ENCODE measurements at places on chromosomes 5 and 9.

GRCh38 chr9:110114859-110115201, 93.1 kb downstream of the C9orf152 start:
- DNase-seq: no peak

GRCh38 chr9:98943682-98944056, at the start of gene COL15A1:
TSS of gene COL15A1 (plus strand) at chr9:98943907. CDS start at chr9:98944062, 155 bp downstream.
- DNase-seq: no peak

DNA sequence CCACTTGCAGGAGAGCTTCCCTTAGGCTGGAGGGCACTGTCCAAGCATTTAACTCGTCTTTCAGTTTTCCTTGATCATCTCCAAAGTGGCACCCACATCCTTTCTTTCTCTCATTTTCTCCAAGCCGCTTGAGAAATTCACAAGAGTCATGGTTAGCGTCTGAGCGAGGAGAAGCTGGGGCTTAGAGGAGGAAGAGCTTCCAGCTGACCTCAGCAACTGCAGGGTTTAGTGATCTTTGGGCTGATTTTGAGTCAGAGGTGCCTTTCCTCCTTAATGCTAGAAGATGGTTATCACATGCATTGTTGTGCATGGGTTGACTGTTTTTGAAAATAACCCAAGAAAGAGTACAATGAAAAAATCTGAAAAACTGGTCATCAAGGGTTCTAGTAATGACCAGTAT, 134.7 kb downstream of the GADD45G start:
- DNase-seq: no peak

DNA sequence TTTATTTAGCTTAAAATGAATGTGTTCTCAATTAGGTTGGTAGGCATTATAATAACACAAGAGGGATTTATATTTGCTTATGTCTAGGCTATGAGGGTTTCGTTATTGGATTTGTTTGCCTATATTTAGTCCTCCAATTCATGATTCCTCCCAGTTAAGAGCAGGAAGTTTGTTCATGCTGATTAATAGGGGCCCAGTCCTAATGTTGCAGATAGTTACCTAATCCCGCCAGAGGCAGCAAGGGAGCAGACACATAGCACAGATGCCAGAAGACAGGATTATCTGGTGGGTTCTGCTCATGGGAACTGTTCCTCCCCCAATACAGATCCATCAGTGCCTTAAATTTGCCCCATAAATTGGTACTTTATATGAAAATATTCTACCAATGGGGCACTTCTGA, 100.8 kb upstream of the TLE4 start:
- DNase-seq: no peak

GRCh38 chr9:118318770-118319431, 614.7 kb downstream of the TLR4 start:
- DNase-seq: no peak

- no peak for DNase-seq
These were observed 73.8 kb downstream of the MAPKAP1 start for GRCh38 chr9:125633116-125633745.

GRCh38 chr9:123640792-123641222, 284.8 kb downstream of the CRB2 start:
- DNase-seq: no peak

DNA sequence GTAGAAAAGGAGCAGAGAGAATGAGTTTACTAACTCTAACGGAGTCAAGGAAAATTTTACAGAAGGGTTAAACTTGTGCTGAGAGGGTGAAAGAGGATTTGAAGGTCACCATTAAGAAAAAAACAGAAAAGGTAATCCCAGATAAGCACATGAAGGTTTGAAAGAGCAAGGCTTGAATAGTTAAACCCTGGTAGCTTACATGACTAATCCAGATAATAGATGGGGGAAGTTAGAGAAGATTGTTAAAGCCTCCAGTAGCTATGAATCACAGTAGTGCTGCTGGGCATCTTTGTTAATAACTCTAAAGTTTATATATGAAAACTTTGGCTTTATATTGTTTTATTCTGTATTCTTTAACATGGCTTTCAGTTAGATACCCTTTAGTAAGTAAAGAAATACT, 354.5 kb upstream of the FTMT start:
- DNase-seq: no peak

- no peak for DNase-seq
These were observed 39.4 kb upstream of the SMIM32 start for GRCh38 chr5:136232316-136232715.

DNA sequence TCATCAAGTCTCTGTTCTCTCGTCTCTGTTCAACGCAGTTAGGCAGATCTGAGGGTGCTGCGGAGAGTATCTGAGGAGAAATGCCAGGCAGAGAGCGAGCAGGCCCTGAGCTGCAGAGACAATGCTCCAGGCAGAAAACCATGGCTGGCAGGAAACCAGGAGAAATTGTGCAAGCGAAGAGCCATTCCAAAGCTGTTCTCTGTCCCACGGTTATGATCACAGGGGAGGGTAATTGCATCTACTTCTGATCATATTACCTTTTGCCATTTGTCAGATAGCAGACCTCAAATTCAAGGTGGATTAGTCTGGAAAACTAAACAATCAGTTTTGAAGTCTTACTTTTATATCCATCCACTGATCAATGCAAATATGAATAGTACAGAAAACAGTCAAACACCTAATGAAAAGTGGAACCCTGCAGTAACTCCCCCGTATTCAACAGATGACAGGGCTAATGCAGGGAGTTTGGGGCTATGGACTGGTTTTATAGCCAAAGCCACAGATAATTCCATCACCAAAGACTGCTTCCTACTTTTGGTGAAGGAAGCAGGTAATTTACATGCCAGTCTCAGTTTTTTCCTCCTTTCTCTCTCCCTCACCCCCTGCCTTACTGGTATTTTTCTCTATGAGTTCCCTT, 228.0 kb downstream of the DCP2 start:
- DNase-seq: peak; percentile 78

DNA sequence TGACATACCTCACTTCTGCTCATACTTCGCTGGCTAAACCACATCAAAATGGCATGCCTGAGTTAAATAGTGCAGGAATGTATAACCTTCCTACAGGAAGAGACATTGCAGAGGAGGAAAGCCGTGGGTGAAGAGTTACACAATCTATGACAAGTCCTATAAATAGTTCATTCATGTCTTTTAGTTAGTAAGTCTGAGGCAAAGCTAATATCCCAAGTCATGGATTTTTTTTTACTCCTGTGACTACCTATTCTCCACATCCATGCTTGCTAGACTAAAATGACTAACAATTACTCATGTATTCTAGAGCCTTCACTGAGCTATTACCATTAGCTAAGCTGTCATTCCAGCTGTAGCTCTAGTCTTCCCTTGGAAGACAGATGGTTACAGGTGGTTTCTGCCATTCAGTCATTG, 391.3 kb downstream of the NR2F1-AS1 start:
- peak; percentile 86 for DNase-seq

- DNase-seq: peak; percentile 24
These were observed 586.6 kb upstream of the TLE4 start for GRCh38 chr9:78985084-78985738.

DNA sequence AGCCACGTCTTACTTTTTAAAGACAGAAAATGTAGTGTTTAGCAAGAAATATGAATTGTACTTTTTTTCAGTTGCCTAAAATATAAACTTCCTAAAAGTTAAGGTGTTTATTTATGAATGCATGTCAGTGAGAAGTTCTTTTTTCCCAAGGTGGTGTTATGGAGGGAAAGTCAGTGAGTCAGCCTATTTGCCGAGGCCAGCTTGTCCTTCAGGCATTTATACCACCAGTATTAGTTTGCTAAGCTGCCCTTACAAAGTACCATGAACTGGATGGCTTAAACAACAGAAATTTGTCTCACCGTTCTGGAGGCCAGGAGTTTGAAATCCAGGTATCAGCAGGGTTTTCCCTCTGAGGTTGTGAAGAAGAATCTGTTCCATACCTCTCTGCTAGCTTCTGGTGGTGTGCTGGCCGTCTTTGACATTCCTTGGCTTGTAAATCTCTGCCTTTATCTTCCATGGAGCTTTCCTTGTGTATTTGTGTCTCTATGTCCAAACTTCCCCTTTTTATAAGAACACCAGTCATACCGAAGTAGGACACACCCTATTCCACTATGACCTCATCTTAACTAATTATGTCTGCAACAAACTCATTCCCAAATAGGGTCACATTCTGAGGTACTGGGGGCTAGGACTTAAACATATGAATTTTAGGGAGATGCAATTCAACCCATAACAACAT, 38.4 kb downstream of the PRKACG start:
- DNase-seq: no peak

DNA sequence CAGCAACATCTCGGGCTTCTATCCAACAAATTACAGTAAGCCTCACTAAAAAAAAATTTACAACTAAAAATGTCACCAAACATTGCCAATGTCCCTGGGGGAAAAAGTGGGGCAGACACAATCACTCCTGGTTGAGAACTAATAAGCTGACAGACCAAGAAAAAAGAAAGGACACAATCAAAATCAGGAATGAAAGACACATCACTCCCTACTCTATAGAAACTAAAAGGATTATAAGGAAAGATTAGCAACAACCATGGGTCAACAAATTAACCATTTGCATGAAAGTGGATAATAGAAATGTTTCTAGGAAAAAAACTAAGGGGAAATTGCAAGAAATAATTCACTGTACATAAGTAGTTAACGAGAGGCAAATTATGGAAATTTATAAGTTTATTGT, 53.4 kb downstream of the AGTPBP1 start:
- DNase-seq: no peak

DNA sequence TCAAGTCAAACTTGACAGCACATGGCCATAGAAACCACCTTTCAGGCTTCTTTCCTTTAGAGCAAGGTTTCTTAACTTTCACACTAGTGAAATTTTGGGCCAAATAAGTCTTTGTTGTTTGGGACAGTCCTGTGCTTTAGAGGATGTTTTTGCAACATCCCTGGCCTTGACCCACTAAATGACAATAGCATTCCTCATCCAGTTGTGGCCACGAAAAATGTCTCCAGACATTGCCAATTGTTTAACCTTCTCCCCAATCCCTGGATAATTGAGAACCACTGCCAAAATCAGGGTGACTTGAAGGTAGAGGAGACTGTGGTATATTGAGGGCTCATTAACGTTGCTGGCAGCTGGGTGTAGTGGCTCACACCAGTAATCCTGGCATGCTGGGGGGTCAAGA, 72.0 kb downstream of the ALDH1A1 start:
- DNase-seq: peak; percentile 51

DNA sequence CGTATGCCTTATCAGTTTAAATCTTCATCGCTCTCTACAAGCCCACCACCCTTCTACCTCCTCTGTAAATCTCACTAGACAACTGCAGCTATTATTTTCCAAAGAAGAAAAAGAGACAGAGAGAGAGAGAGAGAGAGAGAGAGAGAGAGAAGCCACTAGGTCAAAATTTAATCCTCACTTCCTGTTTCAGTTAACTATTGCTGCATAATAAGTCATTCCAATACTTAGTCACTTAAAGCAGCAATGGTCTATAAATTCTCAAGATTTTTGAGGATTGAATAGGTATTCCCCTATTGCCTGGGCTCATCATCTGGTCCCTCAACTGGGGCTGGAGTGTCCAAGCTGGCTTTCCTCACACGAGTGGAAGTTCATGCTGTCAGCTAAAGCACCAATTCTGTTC, 68.8 kb downstream of the ITGA1 start:
- DNase-seq: peak; percentile 75

- no peak for DNase-seq
These were observed 243.1 kb upstream of the PANK3 start for GRCh38 chr5:168822248-168822744.

- no peak for DNase-seq
These were observed 6.3 kb downstream of the IFNA21 start for GRCh38 chr9:21160178-21160577.

DNA sequence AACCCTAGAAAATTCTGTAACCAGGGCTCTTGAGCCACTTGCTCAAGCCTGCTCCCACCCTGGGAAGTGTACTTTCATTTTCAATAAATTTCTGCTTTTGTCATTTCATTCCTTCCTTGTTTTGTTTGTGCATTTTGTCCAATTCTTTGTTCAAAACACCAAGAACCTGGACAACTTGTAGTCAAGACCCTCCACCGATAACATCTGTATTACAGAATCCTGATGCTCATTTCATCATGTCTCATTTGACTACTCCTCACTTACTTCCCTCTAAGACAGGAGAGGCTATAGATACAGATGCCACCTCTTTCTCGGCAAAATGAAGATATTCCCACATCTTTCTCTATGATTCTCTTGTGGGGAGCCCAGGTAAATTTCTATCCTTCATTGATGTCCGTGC, 183.5 kb downstream of the TMEM232 start:
- no peak for DNase-seq

GRCh38 chr9:134808447-134808792, 72.2 kb upstream of the FCN2 start:
- DNase-seq: no peak

DNA sequence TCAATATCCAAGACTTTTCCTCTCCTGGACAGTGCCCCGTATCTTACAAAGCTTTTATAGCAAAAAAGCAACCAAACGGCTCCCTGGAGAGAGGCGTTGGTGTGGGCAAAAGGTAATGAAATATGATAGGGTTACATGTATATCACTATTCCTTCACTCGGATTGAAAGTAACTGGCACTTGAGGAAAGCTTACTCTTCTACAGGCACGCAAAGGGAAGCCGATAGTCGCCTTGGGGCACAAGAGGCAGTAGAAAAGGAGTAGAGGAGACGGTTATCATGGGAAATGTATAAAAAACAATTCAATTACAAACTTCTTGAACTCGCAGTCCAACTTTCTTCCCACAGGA, 1.1 kb downstream of the DIAPH1 start:
- no peak for DNase-seq

DNA sequence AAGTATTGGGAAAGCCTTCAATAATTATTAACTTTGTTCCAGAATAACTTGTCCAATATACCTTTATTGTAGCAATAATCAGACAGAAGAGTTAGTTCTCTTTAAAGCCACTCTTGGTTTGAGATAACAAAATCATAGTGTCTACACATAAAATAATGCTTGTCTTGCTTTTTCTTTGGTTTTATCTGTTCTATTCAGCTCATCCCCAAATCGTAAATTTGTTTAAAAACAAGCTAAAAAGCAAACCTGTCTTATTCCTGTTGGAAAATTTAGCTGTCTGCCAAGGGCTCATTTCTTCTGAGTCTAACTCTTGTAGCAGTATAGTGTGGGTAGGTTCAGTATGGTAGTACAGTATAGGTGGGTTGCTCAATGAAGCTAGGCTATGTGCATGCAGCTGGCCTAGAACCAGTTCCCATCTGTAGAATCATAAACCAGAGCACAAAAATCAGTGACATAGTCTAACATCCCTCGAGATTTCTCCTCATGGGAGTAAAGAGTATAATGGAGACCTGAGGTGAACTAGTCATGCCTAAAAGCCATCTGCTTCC, 17.9 kb upstream of the APBA1 start:
- DNase-seq: no peak

DNA sequence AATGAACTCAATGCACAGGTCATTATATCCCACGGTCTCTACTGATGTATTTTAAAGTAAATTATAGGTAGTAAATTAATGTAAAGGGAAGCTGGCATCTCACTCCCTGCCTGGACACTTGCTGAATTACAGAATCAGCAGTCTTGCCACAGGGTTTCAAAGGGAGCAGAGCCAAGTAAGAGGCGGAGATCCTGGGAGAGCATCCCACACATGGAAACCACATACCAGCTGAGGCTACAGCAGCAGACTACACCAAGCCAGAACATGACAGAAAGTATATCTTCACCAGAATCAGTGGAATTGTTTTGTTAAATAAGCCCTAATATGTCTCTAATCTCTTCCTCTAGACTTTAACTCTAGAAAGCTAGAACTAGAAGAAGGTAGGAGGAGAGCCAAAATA, 1689.2 kb upstream of the WWC1 start:
- DNase-seq: no peak
